ENCODE measurements at places on chromosomes 16 and 17.

GRCh38 chr16:4664538-4665418 is 28.6 kb upstream of the NUDT16L1 start:
- DNase-seq = peak; percentile 35

DNA sequence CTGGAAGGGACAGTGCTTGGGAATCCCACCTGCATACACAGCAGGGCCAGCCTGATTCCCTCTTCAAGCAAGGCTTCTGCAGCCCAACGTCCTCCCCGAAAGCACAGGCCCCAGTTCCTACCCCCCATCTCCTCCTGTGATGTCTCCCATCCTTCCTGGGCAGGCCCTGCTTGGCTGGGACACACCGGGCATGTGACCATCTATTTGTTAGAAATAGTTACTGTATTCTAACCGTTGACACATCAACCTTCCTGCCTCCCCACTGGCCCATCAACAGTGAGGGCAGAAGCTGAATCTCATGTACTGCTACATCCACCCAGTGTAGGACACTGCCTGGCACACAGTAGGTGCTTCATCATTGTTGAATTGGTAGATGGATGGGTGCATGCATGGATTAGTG is 10.7 kb downstream of the PRR29 start:
- DNase-seq = no peak

GRCh38 chr17:45338996-45339535 is 22.2 kb upstream of the MAP3K14 start:
- no peak for DNase-seq

GRCh38 chr16:87648698-87649487 is 46.6 kb downstream of the JPH3 start:
- no peak for DNase-seq

DNA sequence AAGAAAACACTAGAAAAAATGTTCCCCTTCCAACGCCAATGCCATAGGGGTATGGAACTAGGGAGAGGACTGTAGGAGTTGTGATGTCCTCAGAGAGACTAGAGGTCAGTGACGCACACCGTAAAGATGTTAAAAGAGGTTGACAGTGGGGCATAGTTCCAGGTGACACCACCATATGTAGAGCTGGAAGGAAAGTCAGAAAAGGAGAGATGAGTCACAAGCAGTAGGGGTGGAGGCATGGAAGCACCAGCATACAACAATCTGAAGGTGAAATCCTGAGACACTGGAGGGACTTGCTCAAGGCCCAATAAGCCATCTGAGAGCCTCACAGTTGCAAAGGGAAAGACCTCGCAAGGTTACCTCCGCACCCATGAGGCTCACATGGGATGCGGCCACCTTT is 76.0 kb downstream of the ZNF18 start:
- DNase-seq = no peak

DNA sequence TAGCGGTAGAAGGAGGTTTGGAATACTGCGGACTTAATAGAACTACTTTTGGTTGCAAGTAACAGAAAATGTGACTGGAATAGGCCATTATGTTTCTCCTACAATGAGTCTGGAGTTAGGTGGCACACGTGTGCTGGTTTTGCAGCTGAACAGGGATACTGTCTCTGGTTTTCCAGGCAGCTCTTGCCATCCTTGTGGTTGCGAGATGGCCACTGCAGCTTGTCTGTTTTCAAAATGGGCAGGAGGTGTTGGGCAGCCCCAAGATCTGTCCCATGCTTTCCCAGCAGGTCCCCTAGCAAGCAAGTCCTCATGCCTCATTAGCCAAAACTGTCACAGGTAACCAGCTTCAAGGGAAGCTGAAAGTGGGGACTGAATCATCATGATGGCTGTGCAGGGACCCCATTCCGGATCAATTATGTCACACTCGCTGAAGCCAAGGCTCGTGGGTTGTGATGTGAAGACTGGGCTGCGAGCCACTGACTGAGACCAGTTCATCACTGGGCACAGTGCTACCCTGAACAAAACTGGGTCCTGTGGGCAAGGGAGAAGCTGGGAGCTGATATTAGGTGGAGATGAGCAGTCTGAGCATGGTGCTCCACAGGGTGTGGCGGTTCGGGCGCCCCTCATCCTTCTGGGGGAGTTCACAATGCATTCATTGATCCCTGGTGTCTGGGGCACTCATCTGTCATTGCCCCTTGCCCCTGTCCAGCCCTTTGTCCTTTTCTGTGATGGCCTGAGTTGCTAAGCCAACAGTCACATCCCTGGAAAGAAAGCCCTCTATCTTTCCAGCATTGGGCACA is 82.1 kb downstream of the KSR1 start:
- no peak for DNase-seq

DNA sequence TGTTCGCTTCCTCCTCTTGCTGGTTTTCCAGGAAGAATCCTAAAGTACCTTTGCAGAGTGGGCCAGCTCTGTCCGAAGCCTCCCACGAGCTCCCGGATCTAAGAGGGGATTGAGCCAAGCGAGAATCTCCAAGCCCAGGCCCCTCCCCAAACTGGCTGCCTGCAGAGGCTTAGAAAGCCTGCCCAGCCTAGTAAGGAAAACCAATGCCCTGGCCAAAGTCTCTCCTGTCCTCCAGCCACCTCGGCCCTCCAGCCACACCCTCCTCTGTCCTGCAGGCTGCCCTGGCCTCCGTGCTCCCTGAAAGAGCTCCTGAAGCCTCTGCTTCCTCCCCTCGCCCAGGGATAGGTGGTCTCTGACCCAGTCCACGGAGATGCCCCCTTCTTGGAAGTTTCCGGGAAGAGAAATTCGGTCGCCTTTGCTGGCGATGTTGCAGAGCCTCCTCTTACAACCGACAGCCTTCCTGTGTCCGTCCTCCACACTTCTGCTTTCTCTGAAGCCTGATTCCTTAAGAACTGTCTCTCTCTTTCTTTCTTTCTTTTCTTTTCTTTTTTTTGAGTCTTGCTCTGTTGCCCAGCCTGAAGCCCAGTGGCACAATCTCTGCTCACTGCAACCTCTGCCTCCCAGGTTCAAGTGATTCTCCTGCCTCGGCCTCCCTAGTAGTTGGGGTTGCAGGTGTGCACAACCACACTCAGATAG is 54.9 kb upstream of the TOB1 start:
- DNase-seq = no peak

- DNase-seq = no peak
These were observed 5.2 kb downstream of the PDP2 start for GRCh38 chr16:66885491-66885890.

DNA sequence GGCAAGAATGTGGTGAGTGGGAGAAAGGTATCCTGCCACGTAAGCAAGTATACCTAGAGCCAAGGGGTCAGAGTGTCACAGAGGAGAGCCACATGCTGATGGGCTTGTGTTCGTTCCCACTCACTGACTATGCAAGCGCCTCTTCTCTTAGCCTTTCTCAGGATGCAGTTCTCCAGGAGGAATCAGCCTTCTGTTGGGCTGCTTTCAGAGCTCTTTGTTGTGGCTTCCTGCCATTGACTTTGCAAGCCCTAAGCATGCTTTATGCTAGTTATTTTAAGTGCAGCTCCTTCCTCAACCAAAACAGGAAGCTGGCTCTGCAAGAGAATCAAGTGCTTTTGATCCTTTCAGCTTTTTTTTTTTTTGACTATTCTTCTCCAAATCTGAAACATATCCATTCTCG is 66.6 kb downstream of the SIAH1 start:
- no peak for DNase-seq

GRCh38 chr16:2154533-2155090 is 970 bp upstream of the TRAF7 start:
- no peak for DNase-seq

- no peak for DNase-seq
These were observed 105.4 kb upstream of the TBX2 start for GRCh38 chr17:61294286-61294685.

- no peak for DNase-seq
These were observed 22.7 kb downstream of the GINS3 start for GRCh38 chr16:58415003-58415402.

- peak; percentile 25 for DNase-seq
These were observed 45.8 kb downstream of the VPS35L start for GRCh38 chr16:19601083-19601976.

GRCh38 chr17:57918017-57918895 is 37.0 kb downstream of the CUEDC1 start:
- DNase-seq = no peak

DNA sequence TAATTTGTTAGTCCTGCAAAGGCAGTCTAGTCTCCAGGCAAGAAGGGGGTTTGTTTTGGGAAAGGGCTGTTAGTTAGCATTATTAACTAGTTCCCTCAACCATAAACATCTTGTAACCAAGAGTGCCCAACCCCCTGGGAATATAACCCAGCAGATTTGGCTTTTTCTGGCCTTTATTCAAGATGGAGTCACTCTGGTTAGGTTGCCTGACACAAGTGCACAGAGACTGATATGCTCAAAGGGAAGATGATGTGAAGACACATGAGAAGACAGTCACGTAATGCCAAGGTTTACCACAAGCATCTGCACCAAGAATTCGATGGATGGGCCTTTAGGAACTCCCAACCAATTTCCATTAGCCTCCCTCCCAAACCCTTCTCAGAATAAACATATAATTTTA is 3.9 kb upstream of the SCPEP1 start:
- DNase-seq = no peak

GRCh38 chr17:1486802-1487695 is 5.4 kb downstream of the MYO1C start:
- DNase-seq = peak; percentile 63

- no peak for DNase-seq
These were observed 17.5 kb downstream of the TRIM25 start for GRCh38 chr17:56896217-56896967.

DNA sequence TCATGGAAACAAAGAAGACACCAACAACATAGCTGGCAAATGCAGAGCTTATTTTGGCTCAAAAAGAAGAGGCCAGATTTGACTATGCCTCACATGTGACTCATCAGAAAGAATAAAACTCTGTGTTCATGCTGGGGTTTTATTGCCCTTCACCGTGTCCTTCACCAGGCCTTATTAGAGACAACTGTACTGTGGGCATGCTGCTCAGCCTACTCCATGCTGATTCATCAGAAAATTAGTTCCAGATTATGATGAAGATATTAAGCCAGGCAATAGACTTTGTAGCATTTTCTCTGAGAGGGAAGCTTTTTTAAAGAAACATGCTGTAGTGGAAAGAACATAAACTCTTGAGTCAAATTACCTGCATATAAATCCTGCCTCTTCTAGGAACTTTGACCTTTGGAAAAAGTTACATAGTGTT is 89.8 kb downstream of the CYB561 start:
- no peak for DNase-seq

- DNase-seq = no peak
These were observed 576 bp downstream of the EPOP start for GRCh38 chr17:38674014-38674748.

DNA sequence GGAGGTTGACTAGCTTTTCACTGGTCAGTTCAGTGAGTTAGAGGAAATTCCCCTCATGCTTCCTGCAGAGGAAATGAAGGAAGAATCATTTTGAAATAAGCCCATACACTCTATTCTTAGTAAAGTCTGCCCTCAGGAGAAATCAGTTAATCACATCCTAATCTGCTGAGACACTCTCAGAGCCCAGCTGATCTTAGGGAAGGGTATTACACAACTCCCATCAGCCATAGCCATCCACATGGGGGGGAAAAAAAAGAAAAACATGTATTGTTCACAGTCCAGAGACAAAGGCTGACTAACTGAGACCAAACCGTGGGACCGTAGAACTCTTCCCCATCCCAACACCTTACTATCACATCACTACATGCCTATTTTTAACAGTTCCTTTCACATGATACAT is 722.3 kb downstream of the CDH8 start:
- no peak for DNase-seq

DNA sequence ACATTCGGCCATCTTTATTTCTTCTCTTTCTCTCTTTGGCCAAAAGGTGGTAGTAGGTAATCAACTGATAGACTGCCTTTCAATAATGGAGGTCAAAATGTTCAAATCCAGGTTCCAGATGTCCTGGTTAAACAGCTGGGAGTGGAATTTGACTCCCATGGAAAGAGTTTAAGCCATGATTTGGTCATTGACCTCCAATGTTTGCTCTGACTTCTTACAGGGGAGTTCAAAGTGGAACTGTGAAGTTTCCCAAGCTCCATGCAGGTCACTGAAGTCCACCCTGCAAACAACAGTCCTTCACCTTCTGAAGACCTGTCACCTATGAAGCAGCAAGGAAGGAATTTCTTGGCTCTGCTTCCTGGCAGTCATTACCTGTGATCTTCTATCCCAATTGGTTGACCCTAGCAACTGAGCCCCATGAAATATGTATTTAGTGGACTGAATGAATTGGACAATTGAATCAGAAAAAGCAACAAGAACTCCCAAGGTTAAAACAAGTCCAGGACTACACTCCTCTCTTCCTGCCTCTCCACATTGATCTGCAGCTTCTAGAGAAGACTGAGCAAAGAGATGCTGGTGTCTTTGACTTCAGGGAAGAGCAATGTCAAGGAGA is 28.0 kb upstream of the SOX9 start:
- DNase-seq = no peak

- no peak for DNase-seq
These were observed 74.2 kb downstream of the CYTH1 start for GRCh38 chr17:78707923-78708322.

- no peak for DNase-seq
These were observed 19.5 kb downstream of the PRR11 start for GRCh38 chr17:59175076-59175475.

DNA sequence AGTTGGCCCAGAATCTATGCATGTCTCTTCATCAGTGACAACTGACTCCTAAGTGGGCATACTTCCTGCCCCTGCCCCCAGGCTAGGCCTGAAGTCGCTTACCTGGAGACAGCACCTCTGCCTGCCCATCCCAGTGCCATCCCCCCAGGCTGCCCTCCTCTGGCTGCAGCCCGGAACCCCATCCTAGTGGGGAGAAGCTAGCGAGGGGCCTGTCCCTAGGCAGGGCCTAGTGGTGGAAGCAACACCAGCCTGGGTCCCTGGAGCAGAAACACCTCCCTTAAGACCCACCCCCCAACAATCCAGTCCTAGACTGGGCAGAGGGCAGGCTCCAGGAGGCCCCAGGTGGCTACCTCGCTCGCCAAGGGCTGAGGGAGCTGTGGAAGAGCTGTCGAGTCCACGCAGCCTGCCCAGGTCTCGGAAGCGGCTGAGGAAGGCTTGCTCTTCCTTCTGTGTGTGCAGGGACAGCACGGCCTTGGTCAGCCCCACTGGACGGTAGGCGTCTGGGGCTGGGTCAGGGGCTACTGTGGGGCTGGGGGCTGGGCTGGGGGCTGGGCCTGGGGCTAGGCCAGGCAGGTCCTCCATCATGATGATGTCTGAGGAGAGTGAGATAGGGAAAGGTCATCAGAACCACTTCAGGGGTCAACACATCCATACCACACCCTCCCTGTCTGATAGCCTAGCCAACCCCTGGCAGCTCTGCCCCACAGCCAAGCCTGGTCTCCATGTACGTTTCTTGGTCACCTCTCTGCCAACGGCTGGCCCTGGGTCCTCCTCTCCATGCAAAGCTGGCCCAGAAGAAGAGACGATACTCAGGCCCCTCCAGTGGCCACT is 7.6 kb downstream of the PER1 start:
- no peak for DNase-seq

GRCh38 chr17:39525801-39526506 is 64.7 kb downstream of the CDK12 start:
- no peak for DNase-seq

DNA sequence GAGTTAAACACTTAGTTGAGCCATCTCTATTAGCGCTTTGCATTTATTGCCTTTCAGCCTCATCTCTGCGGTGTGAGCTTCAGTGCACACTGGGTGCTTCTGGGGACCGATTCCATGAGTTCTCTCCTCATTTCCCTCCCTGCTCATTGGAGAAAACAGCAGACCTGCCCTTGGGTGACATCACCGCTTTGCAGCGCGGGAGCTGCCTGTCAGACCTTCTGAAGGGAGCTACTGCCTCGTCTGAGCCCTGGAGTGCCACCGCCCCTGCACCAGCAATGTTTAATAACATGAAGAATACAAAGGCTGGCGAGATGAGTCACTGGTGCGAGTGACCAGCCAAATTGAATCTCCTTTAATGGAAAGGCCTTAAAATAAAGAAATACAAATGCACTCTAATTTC is 30.2 kb upstream of the CPPED1 start:
- DNase-seq = no peak

Data from stimulated activated CD4-positive, alpha-beta T cell treated with anti-CD3 and anti-CD28 coated beads, Interleukin-2, amount 100 ng/mL, for 48 hours (primary cell).